Kidney capillary endothelial cell (primary cell): ENCODE measurements at places on chromosomes 1 and 21.

- no peak for DNase-seq
Measured at GRCh38 chr1:211474451-211474850, 17.5 kb downstream of the RD3 start.

GRCh38 chr1:235423214-235423652 is 56.0 kb downstream of the TBCE start:
- DNase-seq = no peak

DNA sequence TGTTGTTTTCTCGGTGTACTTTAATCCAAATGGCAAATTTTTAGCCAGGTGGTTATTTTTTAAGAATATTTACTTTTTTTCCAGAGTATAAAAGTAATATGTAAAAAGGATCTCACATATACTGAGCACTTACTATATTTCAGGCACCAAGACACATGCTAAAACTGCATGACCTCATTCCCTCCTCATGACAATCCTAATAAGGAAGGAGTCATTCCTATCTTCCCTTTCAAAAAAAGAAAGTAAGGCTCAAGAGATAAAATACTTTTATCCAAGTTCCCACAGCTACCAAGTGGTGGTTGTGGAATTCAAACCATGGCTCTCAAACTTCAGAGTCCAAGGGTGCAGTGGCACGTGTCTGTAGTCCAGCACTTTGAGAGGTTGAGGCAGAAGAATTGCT is 19.4 kb downstream of the ATP2B4 start:
- no peak for DNase-seq

- DNase-seq = no peak
Measured at GRCh38 chr1:60415696-60416095, 342.1 kb upstream of the C1orf87 start.

- no peak for DNase-seq
Measured at GRCh38 chr21:37273440-37273839, 6.3 kb upstream of the VPS26C start.

DNA sequence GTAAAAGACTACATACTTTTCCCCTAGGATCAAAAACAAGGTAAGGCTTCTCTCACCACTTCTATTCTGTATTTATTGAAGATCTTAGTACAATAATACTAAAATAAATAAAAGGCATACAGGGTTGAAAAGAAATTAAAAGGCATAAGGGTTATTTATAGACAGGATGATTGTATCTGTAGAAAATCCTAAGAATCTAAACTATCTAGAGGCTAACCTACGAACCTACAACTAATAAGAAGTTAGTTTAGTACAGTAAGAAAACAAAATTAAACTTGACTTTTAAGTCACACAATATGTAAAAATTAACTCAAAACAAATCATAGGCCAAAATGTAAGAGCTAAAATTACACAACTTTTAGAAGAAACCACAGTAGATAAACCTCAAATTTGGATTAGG is 50.4 kb upstream of the ADAM30 start:
- no peak for DNase-seq

DNA sequence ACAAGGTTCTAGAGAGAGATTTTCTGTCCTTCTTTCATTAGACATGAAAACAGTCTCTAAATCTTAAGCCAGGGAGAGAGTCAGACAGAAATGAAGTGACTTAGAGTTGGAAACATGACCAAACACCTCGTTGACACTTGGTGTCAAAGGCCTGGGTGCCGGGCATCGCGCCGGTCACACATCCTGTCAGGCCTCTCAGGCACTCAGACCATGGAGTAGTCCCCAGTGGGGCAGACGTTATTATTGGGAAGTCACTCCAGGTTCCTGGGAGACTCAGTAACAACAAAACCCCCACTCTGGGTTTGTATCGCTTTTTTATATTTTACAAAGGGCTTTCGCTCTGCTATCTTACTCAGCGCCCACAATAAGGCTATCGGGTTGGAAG is 25.8 kb downstream of the KCNN3 start:
- DNase-seq = no peak

- DNase-seq = no peak
Measured at GRCh38 chr1:6477039-6477820, 11.3 kb upstream of the TNFRSF25 start.

DNA sequence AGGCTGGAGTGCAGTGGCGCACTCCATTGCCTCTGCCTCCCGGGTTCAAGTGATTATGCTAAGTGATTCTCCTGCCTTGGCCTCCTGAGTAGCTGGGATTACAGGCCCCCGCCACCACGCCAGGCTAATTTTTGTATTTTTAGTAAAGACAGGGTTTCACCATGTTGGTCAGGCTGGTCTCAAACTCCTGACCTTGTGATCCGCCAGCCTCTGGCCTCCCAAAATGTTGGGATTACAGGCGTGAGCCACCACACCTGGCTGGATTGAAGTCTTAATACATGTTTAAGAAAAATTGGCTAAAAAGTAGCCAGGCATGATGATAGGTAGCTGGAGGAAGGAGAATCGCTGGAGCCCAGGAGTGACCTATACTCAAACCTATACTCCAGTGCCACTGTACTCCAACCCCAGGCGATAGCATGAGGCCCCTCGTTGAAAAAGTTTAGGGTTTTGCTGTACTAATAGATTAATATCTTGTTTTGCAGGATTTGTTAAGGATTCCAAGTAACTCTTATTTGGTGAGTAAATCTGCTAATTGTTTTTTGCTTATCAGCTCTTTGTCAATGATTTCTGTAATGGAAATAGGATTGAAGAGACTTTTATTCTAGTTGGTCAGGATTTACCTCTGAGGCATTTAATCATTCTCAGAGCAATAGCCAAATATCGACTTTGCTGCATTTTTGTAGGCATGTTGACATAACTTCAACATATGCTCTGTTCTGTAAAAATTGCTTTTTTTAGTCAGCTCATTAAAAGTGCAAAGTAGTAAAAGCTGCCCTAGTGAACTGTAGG is 2.0 kb downstream of the RCC1 start:
- DNase-seq = no peak

DNA sequence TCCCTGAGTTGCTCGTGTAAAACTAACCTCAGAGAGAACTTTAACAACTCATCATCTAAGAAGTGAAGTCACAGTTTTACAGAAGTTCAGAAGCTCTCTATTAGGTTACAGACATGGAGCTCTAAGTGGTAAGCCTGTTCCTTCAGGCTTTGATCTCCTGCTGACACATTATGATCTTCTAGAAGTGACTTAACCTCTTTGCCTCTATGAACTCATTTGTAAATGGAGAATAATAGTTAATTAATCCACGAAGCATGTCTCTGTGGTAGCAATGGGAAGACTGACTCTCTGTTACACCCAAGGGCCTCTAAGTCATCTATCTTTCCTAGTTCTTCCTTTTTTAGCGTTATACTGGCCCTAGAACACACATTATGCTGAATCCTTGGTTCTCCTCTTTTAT is 157.9 kb upstream of the NRIP1 start:
- no peak for DNase-seq

DNA sequence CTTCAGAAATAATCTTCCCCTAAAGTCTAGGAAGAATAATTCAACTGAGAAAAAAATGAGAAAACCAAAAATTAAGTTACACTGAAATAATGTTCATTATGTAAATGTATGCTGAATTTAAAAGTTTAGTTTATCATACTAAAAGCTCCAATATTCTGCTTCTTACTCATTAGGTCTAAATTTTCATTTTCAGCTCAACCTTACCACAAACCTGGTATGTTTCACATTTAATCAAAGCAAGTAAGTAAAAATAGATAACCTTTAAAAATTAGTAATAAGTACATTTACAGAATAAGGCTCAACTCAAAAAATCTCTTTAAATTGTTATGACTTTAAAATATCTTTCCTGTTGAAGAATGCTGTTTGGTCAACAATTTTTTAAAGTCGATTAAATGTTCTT is 15.0 kb downstream of the BTG3 start:
- no peak for DNase-seq

GRCh38 chr1:113396585-113396984 is 6.3 kb downstream of the MAGI3 start:
- DNase-seq = no peak

DNA sequence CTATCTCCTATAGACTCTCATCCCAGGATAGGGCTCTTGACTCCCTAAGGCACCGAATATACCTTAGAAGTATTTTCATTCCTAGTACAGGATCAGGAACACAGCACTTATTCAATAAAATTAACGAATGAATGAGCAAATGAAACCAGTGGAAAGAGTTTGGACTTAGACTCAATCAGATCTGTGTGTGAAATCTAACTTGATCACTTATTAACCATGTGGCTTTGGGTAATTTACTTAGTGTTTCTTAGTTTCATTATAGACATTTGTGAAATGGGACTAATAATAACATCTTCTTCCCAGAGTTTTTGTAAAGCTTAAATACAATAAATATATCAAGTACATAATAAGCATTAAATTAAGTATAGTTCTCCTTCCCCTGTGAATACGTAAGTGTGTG is 230.1 kb downstream of the ADGRL2 start:
- DNase-seq = no peak

GRCh38 chr1:53783056-53783455 is 44.1 kb upstream of the GLIS1 start:
- DNase-seq = no peak

- no peak for DNase-seq
Measured at GRCh38 chr1:220815409-220815808, 28.7 kb downstream of the MTARC1 start.

DNA sequence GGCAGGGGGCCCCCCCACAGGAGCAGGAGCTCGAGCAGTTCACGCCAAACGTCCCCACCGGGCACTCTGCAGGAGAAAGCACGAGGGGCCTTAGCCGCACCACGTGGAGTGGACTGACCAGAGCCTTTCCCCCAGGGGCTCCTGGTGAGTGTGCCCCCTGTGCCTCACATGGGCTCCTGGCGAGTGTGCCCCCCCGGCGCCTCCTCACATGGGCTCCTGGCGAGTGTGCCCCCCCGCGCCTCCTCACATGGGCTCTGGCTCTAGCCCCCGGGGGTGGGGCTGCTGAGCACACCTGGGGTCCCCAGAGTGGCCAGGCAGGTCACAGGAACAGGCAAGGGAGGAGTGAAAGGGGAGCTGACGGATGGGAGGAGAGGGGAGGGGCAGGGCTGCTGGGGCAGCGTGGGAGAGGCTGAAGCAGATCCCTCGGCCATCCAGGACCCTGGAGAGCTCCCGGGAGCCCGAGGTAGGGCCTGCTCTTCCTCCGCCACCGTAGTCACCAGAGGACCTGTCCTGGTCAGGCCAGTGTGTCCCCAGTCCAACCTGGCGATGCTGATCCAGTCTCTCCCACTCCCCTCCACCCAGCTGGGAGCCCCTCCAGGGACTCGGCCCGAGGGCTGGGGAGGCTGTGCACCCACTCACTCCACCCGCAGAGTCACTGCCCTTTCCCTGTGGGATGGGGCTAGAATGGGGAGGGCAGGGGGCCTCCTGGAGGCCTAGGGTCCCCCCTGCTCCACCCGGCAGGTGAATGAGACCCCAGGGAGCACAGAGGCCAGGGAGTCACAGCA is 47.6 kb downstream of the ARHGEF16 start:
- DNase-seq = peak; percentile 26
